CD4-positive, alpha-beta memory T cell (primary cell): ENCODE measurements at places on chromosomes 11 and 22.

DNA sequence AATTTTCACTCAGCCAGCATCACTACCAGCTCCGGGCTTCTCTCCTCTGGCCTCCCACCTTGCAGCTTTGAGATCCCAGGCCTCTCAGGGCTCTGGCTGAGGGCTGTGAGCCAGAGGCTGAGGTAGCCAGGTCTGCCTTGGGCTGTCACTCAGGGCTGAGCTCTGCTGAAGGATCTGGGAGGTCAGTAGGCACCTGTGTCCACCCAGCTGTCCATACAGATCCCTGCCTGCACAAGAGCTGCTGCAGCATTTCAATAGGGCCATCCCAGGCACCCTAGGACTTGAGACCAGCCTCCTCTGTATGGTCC lies 12.6 kb downstream of the KCNQ1OT1 start:
- no peak for DNase-seq

- DNase-seq = no peak
Measured at GRCh38 chr11:87545858-87546257, 508.1 kb downstream of the TMEM135 start.

GRCh38 chr11:23988381-23989006 lies 508.4 kb upstream of the LUZP2 start:
- no peak for DNase-seq

GRCh38 chr22:19064354-19065054 lies 57.7 kb downstream of the DGCR2 start:
- DNase-seq = no peak

- no peak for DNase-seq
Measured at GRCh38 chr11:128535468-128536457, 51.6 kb downstream of the ETS1 start.

DNA sequence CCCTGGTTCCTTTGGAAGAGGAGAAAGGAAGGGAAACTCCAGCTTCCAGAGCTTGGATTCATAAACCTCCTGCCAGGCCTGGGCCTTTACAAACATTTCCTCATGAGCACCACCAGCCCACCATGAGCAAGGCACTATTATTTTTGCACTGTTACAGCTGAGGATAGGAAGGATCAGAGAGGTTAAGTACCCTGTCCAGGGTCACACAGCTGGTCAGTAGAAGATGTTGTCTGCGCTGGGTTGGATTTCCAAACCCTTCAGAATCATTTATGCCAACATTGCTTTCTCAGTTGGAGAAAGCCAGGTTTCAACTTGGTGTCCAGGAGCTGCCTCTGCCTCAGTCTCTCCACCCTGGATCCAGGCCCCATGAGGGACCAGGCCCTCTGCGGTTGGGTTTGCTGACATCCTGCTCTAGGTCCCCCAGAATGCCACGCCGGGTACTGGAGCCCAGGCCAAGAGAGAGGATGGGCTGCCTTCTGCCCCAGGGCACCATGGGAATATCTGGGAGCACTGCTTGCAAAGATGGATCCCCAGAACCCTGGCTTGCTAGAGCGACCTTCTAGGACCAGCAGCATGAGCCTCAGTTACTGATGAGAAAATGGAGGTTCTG lies 29.7 kb upstream of the SHISAL1 start:
- DNase-seq = no peak

DNA sequence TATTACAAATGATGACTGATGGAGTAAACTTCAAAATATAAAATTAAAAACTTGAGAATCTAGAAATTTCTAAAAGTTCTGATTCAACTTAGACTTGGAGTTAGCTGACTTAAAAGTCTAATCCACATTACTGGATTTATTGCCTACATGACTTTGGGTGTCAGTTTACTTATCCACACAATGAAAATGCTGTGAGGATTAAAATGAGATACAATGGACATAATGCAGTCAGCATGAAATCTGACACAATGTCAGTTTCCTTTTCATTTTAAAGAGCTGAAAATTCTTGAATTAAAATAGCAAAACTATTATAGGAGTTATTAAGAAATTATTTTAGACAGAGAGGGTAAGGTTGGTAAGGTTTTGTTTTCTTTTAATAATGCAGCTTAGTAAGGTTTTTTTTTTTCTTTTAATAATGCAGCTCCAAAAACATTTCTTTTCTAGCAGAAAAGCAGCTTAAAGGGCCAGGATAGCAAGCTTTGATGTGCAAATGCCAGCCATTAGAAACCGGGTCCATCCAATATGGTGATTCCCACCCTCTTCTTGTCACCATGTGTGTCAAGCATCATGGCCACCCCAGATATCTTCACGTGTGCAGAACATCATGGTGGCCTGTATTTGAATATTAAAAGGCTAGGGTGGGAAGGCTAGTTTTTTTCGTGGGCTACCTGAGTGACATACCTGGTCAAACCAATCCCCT lies 18.9 kb downstream of the APIP start:
- DNase-seq = no peak

DNA sequence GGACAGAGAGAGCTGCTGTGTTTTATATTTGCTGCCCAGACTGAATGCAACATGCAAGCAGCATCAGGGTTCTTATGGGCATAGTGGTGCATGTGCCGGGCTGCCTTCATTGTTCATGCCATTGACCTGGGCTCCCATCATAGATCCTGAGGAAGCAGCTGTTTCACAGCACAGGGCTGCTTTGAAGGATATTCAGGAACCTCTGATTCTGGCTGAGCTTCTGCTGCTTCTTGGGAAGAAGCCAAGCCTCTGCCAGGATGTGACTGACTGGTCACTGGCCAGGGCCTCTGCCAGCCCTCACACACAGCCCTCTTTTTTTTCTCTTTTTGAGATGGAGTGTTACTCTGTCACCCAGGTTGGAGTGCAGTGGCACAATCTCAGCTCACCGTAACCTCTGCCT lies 43.3 kb downstream of the CYB5R2 start:
- DNase-seq = no peak

GRCh38 chr11:11553573-11553972 lies 68.2 kb downstream of the GALNT18 start:
- DNase-seq = no peak

GRCh38 chr11:1041936-1042608 lies 5.6 kb upstream of the MUC6 start:
- no peak for DNase-seq

GRCh38 chr11:16117989-16118756 lies 238.2 kb downstream of the SOX6 start:
- no peak for DNase-seq

DNA sequence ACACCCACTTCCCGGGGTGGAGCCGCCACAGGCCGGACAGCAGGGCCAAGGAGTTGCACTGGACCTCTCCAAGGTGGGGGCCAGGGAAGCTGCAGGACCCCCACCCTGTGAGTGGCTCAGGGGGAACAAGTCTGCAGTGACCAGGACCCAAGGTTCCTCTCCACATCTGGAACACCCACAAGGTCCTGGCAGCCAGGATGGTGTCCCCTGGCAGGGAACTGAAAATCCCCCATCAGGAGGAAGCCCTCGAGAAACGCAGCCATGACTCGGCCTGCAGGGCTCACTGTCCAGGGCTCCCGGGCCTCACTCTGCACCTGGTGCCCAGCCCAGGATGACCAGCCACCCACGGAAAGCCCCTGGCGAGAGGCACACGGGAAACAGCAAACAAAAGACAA lies 11.5 kb downstream of the RNH1 start:
- DNase-seq = no peak
